DMS79 (cell line): ENCODE measurements at places on chromosomes 11 and 22.

GRCh38 chr11:33040033-33040861 lies 875 bp downstream of the TCP11L1 start:
- peak; percentile 23 for DNase-seq

- DNase-seq: no peak
Observed at GRCh38 chr11:77093987-77094840, 8.4 kb upstream of the OMP start.

GRCh38 chr11:27290261-27291050 lies 72.6 kb downstream of the CCDC34 start:
- no peak for DNase-seq

- no peak for DNase-seq
Observed at GRCh38 chr11:120854988-120855387, 168.9 kb upstream of the TBCEL start.
